ENCODE measurements at places on chromosomes 2 and 18.

DNA sequence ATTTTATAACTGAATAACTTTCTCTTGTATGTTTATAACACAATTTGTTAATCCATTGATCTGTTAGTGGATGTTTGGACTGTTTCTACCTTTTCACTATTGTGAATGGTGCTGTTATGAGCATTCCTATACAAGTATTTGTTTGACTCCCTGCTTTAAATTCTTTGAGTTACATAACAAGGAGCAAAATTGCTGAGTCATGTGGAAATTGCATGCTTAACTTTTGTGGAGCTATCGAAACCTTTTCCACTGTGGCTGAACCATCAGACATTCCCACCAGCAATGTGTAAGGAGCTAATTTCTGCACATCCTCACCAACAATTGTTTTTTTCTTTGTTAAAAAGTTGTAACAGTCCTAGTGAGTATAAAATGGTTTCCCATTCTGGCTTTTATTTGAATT lies 415.5 kb downstream of the CBLN2 start:
- no peak for DNase-seq

GRCh38 chr2:46490521-46491141 lies 11.3 kb downstream of the TMEM247 start:
- peak; percentile 51 for DNase-seq

- DNase-seq: no peak
Observed at GRCh38 chr2:46535360-46535759, 56.0 kb downstream of the TMEM247 start.

DNA sequence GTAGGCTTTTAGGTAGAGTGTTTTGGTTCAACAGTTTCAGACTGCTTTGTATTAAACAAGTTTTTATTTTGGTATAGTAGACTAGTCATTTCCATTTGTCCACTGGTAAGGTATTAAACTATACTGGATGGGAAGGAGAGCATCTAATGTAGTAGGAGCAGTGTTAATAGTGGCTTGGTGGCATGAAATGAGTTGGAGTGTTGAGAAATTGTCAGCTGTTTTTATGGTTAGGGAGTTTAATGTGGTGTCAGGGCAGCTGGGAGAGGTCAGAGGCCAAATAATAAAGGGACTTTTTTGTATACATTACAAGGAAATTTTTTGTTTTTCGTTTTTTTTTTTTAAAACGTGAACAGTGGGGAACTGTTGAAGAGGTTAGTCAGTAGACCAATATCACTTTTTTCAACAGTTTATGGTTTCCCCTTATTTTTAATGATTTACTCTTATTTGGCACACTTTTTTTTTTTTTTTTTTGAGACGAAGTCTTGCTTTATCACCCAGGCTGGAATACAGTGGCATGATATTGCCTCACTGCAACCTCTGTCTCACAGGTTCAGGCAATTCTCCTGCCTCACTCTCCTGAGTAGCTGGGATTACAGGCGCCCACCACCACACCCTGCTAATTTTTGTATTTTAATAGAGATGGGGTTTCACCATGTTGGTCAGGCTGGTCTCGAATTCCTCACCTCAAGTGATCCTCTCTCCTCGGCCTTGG lies 21.2 kb downstream of the ACTR3 start:
- no peak for DNase-seq

DNA sequence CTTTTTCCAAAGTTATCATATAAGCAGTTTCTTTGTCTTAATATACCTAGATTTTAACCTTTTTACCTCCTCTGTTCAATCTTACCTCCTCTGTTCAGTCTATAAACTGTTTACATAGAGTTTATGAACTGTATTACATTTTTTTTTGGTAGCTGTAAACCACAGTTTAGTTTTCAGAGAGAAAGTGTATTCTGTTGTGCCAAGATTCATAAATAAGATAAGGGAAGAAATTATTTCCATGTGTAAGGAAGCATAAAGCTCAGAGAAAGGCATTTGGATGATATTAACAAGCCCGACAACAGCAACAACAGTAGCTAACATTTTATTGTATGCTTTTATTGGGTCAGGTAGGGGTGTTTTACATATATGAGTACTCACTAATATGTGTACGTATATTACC lies 71.2 kb downstream of the ACVR2A start:
- DNase-seq: no peak

GRCh38 chr18:72700961-72701710 lies 157.0 kb upstream of the CBLN2 start:
- DNase-seq: peak; percentile 36

GRCh38 chr2:49858657-49859056 lies 704.3 kb upstream of the FSHR start:
- no peak for DNase-seq

DNA sequence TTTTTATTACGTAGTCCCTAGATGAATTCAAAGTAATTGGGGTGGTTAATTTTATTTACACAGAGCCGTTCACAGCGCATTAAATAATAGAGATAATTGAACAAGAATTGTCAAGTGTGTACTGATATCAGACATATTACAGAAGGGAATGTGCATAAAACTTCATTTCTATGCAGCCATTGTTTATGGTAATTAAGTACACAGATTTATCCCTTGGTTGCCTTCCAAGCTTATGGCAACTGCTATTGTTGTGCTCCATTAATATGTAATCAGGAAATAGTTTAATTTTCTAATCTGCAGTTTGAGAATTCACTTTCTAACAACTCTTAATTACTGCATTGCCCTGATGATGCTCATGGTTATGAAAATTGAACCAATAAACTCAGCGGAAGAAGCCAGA lies 47.3 kb upstream of the OTX1 start:
- no peak for DNase-seq
